ENCODE measurements at places on chromosomes 1 and 21.

GRCh38 chr1:17486242-17486641, 46.8 kb upstream of the RCC2 start:
- no peak for DNase-seq

GRCh38 chr1:15330028-15330427, 79.7 kb upstream of the EFHD2 start:
- no peak for DNase-seq

DNA sequence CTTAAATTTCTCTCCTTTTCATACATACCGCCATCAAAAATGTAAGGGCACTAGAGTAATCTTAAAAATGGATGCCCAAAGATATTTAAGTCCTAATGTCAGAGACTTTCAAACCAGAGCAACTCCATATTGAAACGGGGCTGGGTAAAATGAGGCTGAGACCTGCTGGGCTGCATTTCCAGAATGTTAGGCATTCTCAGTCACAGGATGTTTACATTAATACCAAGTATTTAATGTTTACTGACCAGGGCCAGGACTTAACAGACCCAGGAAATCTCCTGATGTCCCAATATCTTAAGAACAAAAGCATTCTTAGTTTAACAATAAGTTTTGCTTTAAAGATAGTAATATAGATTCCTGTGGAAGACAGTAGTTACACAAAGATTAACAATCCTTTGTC, 563.9 kb upstream of the BEND5 start:
- no peak for DNase-seq

DNA sequence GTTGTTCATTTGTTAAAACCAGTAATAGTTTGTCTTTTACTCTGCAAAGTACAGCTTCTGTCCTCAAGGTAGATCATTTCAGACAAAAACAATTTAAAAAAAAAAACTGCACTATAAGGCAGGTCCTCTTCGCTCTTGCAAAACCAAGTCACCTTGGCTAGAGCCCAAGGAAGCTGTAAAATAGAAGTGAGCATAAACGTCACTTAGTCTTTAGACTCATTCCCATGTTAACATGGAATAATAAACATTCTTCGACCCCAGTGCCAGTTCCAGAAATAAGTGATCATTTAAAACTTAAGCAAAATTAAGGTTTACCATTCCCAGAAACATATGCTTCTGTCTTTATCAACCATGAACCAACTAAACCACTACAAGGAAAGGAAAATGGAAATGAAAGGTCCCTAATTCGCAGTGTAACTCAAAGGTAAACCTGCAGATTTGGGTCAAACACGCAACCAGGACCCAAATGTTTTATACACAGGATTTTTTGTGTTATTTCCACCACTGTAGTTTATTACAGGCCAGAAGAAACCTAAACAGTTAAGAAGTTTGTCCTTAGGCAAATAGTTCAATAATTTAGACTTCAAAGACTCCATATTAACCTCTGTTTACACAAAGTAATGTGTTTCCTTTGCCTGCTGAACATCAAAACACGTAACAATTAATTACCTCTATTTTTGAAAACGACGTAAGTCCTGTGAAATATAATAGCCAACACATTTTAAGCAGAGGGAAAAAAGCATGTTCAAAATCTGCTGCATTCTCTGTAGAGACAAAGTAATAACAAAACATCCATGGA, 54.6 kb downstream of the TGFBR3 start:
- no peak for DNase-seq

DNA sequence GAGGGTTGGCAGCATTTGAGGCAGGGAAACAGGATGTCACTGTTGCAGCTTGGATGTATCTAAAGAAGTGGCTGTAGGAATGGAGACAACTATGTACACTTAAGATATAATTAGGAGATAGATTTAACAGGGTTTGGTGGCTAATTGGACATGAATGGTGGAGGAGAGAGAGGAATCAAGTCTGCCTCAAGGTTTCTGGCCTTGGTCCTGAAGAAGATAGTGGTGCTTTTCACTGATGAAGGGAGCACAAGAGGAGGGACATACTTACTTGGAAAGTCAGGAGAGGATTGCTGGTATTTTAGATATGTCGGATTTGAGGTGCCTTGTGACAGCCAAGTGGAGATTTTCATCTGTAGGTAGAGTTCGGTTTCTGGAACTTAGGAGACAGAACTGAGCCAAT, 123.9 kb downstream of the ST6GALNAC3 start:
- DNase-seq, result no peak

GRCh38 chr1:217188280-217189237, 442.3 kb downstream of the GPATCH2 start:
- DNase-seq, result no peak

DNA sequence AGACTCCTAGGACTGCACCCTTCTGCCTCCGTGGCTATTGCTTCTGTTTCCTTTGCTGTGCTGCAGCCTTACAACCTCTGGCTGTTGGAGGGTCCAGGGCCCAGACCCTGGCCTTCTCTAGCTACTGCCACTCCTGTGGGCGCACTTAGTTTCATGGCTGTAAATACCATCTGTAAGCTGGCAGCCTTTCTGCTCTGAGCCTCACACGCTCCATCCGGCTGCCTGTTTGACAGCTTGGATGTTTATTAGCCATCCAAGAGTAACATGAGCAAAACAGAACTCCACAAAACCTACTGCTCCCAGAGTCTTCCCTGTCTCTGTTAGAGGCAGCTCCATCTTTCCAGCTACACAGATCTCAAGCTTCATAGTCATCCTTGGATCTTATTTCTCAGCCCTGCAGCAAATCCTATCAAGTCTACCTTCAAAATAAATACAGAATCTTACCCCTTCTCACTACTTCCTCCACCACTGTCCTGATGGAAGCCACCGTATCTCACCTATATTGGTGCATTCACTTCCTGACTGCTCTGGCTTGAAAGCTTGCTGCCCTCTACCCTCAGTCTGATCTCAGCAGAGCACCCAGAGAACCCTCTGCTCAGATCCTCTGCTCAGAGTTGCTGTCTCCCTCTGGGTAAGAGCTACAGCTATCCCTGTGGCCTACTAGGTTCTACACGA, 19.1 kb downstream of the SLC25A33 start:
- DNase-seq, result no peak

DNA sequence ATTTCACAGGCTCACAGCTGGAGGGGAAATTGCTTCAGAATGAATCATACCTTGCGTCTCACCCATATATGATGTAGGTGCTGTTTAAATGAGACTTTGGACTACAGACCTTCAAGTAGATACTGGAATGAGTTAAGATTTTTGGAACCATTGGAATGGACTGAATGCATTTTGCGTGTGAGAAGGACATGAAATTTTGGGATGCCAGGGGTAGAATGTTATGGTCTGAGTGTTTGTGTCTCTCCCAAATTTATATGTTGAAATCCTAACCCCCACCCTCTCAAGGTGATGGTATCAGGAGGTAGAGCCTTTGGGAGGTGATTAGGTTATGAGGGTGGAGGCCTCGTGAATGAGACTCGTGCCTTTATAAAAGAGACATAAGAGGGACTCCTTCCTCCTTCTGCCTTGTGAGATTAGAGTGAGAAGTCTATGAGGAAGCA, 41.4 kb downstream of the KCNK1 start:
- no peak for DNase-seq

DNA sequence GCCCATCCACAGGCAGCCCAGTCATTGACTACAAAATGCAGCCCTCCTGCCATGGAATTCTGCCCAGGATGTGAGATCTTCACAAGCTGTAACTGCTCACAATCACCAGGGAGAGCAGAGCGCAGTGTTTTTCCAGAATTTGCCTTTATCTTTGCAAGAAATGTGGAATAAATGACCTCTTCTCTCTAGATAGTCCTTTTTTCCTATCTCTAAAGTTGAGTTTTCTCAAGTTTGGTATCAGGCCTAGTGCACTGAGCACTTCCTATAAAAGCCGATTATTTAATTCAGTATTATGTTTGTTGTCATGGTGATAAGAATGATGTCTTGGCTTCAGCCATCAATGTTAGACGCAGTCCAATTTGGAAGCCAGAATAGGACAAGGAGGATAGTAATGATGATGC, 246.9 kb upstream of the IRF2BP2 start:
- no peak for DNase-seq

Data from AG04450 (cell line).